ENCODE measurements at places on chromosomes 13 and 19. TPM values are rescaled to one million over a fixed set of nuclear protein-coding genes. Genes with fewer than 3 reads are reported as not detected.

GRCh38 chr13:63605403-63605802 is 2189.8 kb upstream of the PCDH20 start:
- H3K4me3 ChIP-seq: no peak overlapping the region
- no peaks in the 10 kb centered on the region for H3K36me3 ChIP-seq
- no peak for DNase-seq
- no peaks in the 10 kb centered on the region for H3K4me1 ChIP-seq

Gene SYDE1
- 0.53 TPM for total RNA-seq

GRCh38 chr19:53581871-53582279 is 43.9 kb downstream of the ZNF331 start:
- no peaks in the 10 kb centered on the region for H3K27me3 ChIP-seq
- H3K4me3 ChIP-seq: no peak overlapping the region
- peaks cover 41% of the 10 kb centered on the region for H3K36me3 ChIP-seq
- H3K27ac ChIP-seq: no peak overlapping the region
- no peaks in the 10 kb centered on the region for H3K4me1 ChIP-seq

GRCh38 chr13:73696271-73696670 is 437.9 kb downstream of the KLF12 start:
- DNase-seq: no peak
- peaks cover 14% of the 10 kb centered on the region for H3K4me1 ChIP-seq
- H3K27ac ChIP-seq: no peak overlapping the region
- no peak overlapping the region for H3K4me3 ChIP-seq
- H3K27me3 ChIP-seq: no peaks in the 10 kb centered on the region

- H3K27me3 ChIP-seq: no peaks in the 10 kb centered on the region
- DNase-seq: no peak
- peaks cover 2% of the 10 kb centered on the region for H3K4me1 ChIP-seq
- H3K4me3 ChIP-seq: no peak overlapping the region
- no peak overlapping the region for H3K27ac ChIP-seq
- H3K36me3 ChIP-seq: peaks cover 35% of the 10 kb centered on the region
Observed at GRCh38 chr13:52414963-52415362, 9.0 kb upstream of the THSD1 start.

DNA sequence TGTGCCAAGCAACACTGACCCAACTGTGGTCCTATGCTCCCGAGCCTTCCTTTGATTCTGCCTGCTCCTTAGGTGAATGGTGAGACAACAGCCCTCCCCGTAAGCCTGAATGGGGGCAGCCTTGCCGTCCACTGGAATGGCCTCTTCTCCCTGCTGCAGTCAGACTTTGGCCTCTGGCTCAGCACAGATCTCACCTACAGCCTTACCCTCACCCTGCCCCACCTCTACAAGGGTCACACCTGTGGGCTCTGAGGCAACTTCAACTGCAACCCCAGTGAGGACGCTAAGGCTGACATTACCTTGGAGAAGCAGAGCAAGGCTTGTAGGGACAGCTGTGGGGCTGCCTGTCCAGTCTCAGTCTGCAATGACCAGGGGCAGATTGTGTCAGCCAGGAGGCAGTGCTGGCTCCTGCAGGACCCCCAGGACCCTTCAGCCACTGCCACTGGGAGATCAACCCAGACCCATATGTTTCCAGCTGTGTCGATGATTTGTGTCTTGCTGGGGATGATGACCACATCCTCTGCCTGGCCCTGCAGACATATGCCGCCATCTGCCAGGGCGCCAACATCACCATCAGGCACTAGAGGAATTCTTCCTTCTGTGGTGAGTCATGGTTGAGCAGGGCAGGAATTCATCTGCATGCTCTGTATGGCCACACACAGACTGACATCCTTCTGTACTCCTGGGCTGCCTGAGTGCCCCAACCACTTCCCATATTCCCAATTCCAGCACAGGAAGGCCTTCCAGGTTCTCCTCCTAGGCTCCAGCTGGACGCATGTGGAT is 27.3 kb upstream of the FXYD3 start:
- H3K27ac ChIP-seq: no peak overlapping the region
- no peak for DNase-seq
- H3K27me3 ChIP-seq: peaks cover 6% of the 10 kb centered on the region
- no peaks in the 10 kb centered on the region for H3K36me3 ChIP-seq
- H3K4me1 ChIP-seq: peaks cover 10% of the 10 kb centered on the region
- no peak overlapping the region for H3K4me3 ChIP-seq

DNA sequence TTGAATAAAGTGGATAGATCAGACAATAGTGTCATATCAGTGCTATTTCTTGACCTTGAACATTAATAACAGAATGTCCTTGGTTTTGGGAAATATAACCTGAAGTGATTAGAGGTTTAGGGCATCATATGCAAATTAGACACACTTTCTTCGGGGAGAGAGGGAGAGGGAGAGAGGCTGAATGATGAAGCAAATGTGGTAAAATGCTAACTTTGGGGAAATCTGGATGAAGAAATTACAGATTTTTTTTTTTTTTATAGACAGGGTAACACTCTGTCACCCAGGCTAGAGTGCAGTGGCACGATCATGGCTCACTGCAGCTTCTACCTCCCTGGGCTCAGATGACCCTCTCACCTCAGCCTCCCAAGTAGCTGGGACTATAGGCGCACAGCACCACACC is 3.9 kb upstream of the NCR1 start:
- H3K4me3 ChIP-seq: no peak overlapping the region
- DNase-seq: no peak
- peaks cover 14% of the 10 kb centered on the region for H3K27me3 ChIP-seq
- H3K36me3 ChIP-seq: no peaks in the 10 kb centered on the region
- H3K27ac ChIP-seq: no peak overlapping the region

- peaks cover 44% of the 10 kb centered on the region for H3K27me3 ChIP-seq
- no peak overlapping the region for H3K27ac ChIP-seq
- peaks cover 4% of the 10 kb centered on the region for H3K4me1 ChIP-seq
- H3K4me3 ChIP-seq: no peak overlapping the region
- DNase-seq: no peak
- no peaks in the 10 kb centered on the region for H3K36me3 ChIP-seq
Observed at GRCh38 chr19:8148088-8148409, 1.3 kb downstream of the FBN3 start.

DNA sequence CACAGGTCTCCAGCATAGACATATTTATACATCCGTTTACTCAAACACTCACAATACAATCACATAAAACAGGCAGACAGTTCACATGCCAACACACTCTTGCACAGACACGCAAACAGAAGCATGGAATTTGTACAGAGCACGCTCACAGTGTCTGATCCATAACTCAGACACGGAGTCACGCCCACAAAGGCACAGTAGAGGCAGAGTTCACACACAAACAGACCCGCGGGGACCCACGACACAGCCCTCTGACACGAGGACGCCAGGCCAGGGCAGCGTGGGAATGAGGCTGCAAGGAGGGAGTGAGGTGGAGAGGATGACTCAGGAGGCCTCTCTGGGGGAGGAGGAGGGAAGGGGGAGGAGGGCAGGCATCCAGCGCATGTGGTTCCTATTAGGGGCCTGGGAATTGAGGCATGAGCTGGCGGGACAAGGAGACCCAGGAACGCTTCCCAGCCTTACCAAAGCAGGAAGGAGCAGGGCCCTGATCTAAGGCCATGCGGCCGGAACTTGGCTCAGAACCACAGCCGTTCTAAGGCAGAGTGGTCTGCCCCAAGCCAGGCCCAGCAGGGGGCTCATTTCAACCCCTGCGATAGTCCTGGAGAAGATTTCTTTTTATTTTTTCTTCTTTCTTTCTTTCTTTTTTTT is 9.1 kb upstream of the OLFM2 start:
- DNase-seq: no peak
- H3K27me3 ChIP-seq: peaks cover 27% of the 10 kb centered on the region
- no peak overlapping the region for H3K4me3 ChIP-seq
- H3K4me1 ChIP-seq: peaks cover 4% of the 10 kb centered on the region
- no peak overlapping the region for H3K27ac ChIP-seq

GRCh38 chr13:26996965-26997752 is 174.5 kb downstream of the USP12 start:
- peaks cover 31% of the 10 kb centered on the region for H3K27me3 ChIP-seq
- H3K36me3 ChIP-seq: no peaks in the 10 kb centered on the region

Gene MYCBP2
- total RNA-seq: 67.3 TPM

DNA sequence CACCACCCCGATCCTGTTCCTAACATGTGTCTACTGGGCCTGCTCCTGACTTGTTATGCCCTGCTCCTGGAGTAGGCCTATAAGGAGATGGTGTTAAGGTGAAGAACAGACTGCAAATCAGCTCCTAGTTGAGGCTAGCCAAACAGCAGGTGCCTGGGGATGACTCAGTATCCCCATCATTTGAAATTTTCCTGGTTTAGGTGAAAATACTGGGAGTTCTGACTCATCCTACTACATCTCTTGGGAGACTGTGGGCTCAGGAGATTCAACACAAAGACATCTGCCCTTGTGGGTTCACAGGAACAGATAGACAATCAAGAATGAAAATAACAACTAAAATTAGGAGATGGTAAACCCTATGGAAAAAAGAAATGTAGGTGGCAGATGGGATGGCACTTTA is 41.2 kb downstream of the BRD4 start:
- H3K4me1 ChIP-seq: peaks cover 94% of the 10 kb centered on the region
- no peak overlapping the region for H3K4me3 ChIP-seq
- DNase-seq: no peak
- no peaks in the 10 kb centered on the region for H3K27me3 ChIP-seq

Gene ATCAY
- total RNA-seq: not detected

- H3K36me3 ChIP-seq: peaks cover 10% of the 10 kb centered on the region
Observed at GRCh38 chr19:7959211-7959610, 15.7 kb upstream of the TIMM44 start.

DNA sequence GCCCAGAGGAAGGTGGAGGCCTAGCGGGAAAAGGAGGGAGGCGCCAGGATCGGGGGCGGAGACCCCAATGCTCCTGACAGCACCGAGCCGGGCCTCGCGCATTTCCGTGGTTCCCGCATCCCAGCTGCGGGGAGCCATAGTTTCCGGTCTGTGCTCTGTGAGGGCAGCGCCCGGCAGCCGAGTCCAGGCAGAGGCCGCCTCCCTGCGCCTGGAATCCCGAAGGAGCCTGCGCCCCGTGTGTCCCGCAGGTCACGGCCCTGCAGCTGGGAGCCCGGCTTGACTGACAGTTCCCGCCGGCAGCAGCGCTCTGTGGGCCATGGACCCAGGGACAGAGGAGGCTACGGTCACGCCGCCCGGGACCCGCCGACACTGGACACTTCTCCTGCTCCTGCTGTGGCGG is 74.6 kb upstream of the C13orf46 start:
- H3K27ac ChIP-seq: no peak overlapping the region
- no peaks in the 10 kb centered on the region for H3K27me3 ChIP-seq
- peaks cover 18% of the 10 kb centered on the region for H3K36me3 ChIP-seq

DNA sequence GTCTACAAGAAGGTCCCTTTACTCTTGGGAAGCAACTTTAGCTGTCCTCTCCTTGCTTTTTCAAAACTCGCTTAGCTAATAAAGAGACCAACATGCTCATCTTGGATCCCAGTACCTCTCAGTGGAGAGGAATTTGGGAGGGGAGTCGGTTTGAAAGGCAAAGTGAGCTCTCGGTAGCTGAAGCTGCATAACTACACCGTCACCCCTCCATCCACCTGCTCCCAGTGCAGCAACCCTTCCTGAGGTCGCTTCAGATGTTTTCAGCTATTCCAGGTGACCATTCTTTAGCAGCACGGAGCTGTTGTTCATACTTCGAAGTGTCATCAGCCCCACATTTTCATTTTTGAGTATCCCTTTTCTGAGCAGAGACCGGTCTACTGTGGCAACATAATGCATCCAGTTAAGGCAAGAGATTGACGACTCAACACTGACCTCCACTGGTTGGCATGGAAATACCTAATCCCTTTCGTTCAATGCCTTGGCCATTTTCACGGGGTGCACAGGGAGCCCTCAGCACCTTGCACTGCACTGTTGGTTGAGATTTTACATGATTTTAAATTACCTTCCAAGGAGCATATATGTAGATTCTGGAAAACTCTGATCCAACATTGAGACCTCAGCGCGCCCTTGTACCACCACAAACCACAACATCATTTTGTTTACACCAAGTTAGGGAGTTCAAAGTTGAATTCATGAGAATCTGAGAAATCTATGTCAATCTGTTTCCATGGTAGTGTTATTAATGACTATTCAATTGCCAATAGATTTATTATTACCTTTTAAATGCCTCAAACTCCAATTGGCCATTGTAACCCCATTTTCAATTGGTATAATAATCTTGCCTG is 42.2 kb downstream of the DLEU7 start:
- no peak overlapping the region for H3K27ac ChIP-seq
- H3K4me1 ChIP-seq: peaks cover 4% of the 10 kb centered on the region
- H3K4me3 ChIP-seq: no peak overlapping the region

Gene SIGLEC8
- total RNA-seq: not detected

DNA sequence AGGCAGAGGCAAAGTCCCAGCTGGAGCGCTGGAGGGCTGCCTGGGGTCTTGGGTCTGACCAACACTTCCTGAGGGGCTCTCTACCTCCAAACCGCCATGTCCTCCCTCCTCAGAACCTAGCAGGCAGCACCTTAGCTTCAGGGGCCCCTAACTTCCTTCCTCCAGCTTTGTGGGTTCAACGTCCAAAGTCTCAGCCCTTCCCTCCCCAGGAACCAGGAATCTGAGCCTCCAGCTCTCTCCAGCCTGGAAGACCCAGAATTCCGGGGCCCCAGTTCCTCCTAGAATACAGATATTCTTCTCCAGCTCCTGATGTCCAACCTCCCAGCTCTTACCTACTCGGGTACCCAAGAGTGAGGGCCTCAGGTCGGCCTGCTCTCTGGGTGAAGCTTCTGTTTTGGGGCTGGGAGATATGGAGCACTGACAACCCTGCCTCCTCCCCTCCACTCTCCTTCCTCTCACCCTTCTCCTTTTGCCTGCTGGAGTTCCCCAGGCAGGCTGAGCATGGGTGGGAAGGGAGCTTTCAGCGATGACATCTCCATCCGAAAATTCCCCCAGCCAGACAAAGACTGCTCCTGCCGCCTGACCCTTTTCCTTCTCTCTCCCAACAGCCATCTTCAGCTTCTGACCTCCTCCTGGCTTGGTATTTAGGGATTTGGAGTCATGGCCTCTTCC is 3.5 kb downstream of the TMEM150B start:
- H3K4me1 ChIP-seq: no peaks in the 10 kb centered on the region
- H3K27me3 ChIP-seq: peaks cover 9% of the 10 kb centered on the region
- DNase-seq: no peak
- no peaks in the 10 kb centered on the region for H3K36me3 ChIP-seq
- H3K27ac ChIP-seq: no peak overlapping the region

GRCh38 chr19:10431254-10431942 is 11.1 kb downstream of the PDE4A start:
- peak; percentile 69 for DNase-seq
- H3K36me3 ChIP-seq: peaks cover 3% of the 10 kb centered on the region
- H3K4me3 ChIP-seq: peak overlapping the region; percentile 73
- H3K27me3 ChIP-seq: peaks cover 35% of the 10 kb centered on the region
- H3K27ac ChIP-seq: peak overlapping the region; percentile 64

DNA sequence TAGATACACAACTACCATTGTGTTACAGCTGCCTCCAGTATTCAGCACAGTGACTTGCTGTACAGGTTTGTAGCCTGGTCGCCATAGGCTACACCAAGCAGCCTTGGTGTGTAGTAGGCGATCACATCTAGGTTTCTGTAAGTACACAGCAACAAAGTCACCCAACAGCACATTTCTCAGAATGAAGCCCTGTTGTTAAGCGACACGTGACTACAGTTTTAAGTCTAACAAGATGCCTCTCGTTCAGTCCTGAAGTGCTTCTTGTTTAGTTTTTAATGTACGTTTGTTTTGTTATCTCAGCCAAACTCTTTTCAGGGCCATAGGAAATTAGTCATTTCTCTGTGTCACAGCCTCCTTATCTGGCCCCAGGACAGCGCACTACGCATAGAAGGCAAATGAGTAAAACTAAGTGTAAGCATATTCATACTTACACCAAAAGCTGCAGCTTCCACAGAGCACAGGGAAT is 50.0 kb upstream of the GPR183 start:
- peak overlapping the region; percentile 56 for H3K4me3 ChIP-seq
- H3K36me3 ChIP-seq: peaks cover 52% of the 10 kb centered on the region

GRCh38 chr19:56842412-56842811 is 1.9 kb upstream of the PEG3 start:
- DNase-seq: no peak
- H3K36me3 ChIP-seq: peaks cover 20% of the 10 kb centered on the region
- H3K4me3 ChIP-seq: no peak overlapping the region
- no peaks in the 10 kb centered on the region for H3K4me1 ChIP-seq
- H3K27ac ChIP-seq: no peak overlapping the region

Measured in activated CD4-positive, alpha-beta memory T cell treated with anti-CD3 and anti-CD28 coated beads for 36 hours (primary cell).